ENCODE measurements at places on chromosomes 4 and X.

DNA sequence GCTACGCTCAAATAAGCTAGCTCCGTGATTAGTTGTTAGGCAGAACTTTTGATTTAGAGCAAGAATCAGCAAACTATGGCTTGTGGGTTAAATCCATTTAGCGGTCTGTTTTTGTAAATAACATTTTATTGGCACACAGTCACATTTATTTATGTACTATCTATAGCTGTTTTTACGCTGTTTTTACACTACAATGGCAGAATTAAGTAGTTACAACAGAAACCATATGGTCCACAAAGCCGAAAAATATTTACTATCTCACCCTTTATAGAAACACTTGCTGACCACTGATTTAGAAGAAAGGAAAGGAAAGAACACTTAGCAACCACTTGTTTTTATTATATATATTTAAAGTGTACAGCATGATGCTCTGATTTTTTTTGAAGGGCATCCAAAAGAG lies 41.1 kb downstream of the THOC2 start:
- DNase-seq: no peak

DNA sequence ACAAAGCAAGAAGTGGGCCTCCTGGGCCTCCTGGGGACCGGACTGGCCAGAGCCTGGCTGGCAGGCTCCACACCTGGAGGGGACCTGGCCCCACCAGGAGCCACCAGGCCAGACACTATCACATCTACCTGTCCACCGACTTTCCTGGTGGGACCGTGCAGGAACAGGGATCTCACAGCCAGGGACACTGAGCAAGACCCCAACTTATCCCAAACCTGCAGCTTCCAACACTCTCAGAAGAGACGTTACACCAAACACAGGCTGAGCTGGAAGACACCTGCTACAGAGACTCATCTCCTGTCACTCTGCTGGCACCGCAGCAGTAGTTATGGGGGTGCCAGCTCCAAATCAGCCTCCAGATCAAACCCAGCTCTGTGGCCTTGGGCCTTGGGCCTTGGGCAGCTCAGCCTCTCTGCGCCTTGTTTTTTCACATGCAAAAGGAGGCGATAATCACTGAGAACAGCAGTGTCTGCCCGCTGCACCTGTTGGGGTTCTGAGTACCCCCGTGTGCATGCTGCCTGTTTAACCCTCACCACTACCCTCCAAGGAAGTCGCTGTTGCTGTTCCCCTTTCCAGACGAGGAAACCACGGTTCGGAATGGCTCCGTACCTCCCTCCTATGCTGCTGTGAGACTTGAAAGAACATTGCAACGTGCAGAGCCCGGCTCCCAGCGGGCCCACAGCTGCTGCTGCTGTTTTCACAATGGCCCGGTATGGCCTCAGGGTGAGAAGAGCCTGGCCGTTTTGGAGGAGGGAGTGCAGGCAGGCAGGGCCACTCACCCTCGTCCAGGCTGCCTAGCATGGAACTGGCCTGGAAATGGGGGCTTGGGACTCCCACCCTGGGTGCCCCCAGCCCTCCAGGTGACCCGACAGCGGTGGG lies 69.6 kb downstream of the ADRA2C start:
- no peak for DNase-seq

- DNase-seq: no peak
These were observed 60.8 kb downstream of the SHROOM2 start for GRCh38 chrX:9847071-9847470.

GRCh38 chrX:42366181-42366580 lies 411.8 kb downstream of the PPP1R2C start:
- no peak for DNase-seq

GRCh38 chrX:55714161-55714560 lies 3.4 kb upstream of the RRAGB start:
- no peak for DNase-seq

- no peak for DNase-seq
These were observed 245.2 kb upstream of the SMIM31 start for GRCh38 chr4:164508771-164509170.

Data from NCI-H1930 (cell line).